ENCODE measurements at places on chromosomes 5 and 9.

- no peaks in the 10 kb centered on the region for H3K4me1 ChIP-seq
- no peak overlapping the region for H3K4me3 ChIP-seq
- no peak for DNase-seq
These were observed 102.9 kb downstream of the ISL1 start for GRCh38 chr5:51486158-51486557.

DNA sequence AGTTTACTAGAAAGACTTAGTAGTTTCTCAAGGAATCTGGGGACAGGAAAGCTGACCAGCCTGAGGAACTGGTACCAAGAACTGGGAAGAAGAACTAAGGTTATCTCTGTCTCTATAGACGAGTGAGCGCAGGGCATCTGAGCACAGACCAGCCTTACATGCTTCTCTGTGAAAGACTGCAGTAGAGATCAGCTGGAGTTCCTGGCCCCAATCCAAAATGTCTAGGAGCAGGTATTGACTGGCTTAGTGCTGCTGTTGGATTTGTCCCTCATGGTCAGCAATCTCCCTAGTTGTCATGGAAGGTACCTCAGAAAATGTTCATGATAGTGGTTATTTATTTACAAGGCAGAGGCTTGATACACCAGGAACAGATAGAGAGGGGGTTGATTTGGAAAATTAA, 13.3 kb downstream of the NUP214 start:
- H3K36me3 ChIP-seq: peaks cover 50% of the 10 kb centered on the region
- DNase-seq: no peak
- H3K27me3 ChIP-seq: no peaks in the 10 kb centered on the region
- no peak overlapping the region for H3K4me3 ChIP-seq

DNA sequence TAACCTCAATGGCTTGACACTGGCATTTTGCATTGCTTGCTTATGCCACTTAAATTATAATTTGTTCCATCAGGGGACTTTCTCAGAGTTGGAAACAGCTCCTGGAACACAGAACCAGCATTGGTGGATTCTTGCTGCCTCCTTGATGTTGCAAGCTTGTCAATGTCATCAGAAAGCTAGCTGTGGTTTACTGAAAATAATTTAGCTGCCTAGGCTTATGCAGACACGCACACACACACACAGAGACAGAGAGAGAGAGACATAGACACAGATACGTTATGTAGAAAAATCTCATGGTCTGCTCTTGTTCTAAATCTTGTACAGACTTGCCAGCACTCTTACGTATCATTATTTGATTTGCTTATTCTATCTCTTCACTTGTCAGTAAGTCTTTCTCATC, 78.0 kb downstream of the HMHB1 start:
- H3K27me3 ChIP-seq: peaks cover 2% of the 10 kb centered on the region
- no peak overlapping the region for H3K4me3 ChIP-seq
- no peaks in the 10 kb centered on the region for H3K36me3 ChIP-seq
- H3K4me1 ChIP-seq: no peaks in the 10 kb centered on the region
- no peak overlapping the region for H3K27ac ChIP-seq
- no peak for DNase-seq

GRCh38 chr9:89604729-89605464, at the start of gene GADD45G:
TSS of gene GADD45G (plus strand) at chr9:89605012. CDS start at chr9:89605122, 110 bp downstream.
- DNase-seq: peak; percentile 94
- no peaks in the 10 kb centered on the region for H3K36me3 ChIP-seq
- peaks cover 3% of the 10 kb centered on the region for H3K27me3 ChIP-seq
- H3K4me3 ChIP-seq: peak within 1 kb of the TSS; percentile 84
- H3K27ac ChIP-seq: peak within 1 kb of the TSS; percentile 76
- H3K4me1 ChIP-seq: peaks cover 23% of the 10 kb centered on the region

- no peak for DNase-seq
- H3K4me1 ChIP-seq: no peaks in the 10 kb centered on the region
- no peaks in the 10 kb centered on the region for H3K36me3 ChIP-seq
- H3K27me3 ChIP-seq: peaks cover 14% of the 10 kb centered on the region
- H3K4me3 ChIP-seq: no peak overlapping the region
- H3K27ac ChIP-seq: no peak overlapping the region
These were observed 156.4 kb downstream of the GABBR2 start for GRCh38 chr9:98552331-98552730.

- H3K27me3 ChIP-seq: no peaks in the 10 kb centered on the region
- H3K27ac ChIP-seq: no peak overlapping the region
- no peak overlapping the region for H3K4me3 ChIP-seq
- H3K4me1 ChIP-seq: peaks cover 37% of the 10 kb centered on the region
These were observed 43.2 kb downstream of the PSMB7 start for GRCh38 chr9:124372038-124372437.

- H3K4me3 ChIP-seq: no peak overlapping the region
- H3K27me3 ChIP-seq: peaks cover 3% of the 10 kb centered on the region
- no peak overlapping the region for H3K27ac ChIP-seq
- no peaks in the 10 kb centered on the region for H3K4me1 ChIP-seq
- DNase-seq: no peak
These were observed 70.0 kb downstream of the GRIN3A start for GRCh38 chr9:101668421-101668820.

DNA sequence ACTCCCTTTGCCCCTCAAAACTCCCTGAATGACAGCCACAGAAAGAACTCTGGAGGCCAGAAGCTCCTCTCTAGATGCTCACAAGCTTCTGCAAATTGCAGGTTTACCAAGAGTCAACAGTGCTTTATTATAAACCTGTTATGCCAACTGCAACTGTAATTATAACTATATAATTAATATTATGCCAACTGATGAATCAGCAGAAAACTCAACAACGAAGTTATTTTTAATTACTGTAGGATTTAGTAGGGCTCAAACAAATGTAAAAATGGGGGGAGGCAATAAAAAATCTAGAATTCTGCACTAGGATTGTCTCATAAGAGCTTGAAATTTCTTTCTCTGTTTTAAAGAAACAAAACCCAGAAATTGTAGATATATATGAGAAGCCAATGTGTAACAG, 37.0 kb upstream of the OR2K2 start:
- H3K4me3 ChIP-seq: no peak overlapping the region
- no peaks in the 10 kb centered on the region for H3K4me1 ChIP-seq
- no peaks in the 10 kb centered on the region for H3K27me3 ChIP-seq
- H3K36me3 ChIP-seq: peaks cover 69% of the 10 kb centered on the region

- peaks cover 17% of the 10 kb centered on the region for H3K4me1 ChIP-seq
- peak; percentile 86 for DNase-seq
- peaks cover 14% of the 10 kb centered on the region for H3K36me3 ChIP-seq
- H3K27ac ChIP-seq: peak overlapping the region; percentile 97
- no peaks in the 10 kb centered on the region for H3K27me3 ChIP-seq
These were observed 99.0 kb downstream of the GTF3C4 start for GRCh38 chr9:132768932-132769905.

- DNase-seq: no peak
- H3K27ac ChIP-seq: no peak overlapping the region
- no peaks in the 10 kb centered on the region for H3K4me1 ChIP-seq
These were observed 111.0 kb upstream of the SLIT3 start for GRCh38 chr5:169411786-169412430.

DNA sequence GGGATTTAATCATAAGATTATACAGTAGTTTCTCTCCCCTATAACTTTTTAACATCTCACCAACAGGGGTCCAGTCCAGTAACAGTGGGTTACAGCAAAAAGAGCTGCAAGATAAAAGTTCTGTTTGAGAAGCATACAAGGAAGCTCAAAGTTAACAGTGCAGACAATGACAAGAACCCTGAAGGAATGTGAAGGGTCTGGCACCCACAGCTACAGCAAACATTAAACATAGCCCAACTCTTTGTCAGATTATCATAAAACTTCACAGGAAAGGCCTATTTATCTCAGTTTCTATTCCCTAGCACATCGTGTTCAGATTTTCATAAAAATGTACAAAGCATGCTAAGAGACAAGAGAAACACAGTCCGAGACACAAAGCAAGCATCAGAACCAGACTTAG, 309.4 kb downstream of the DIRAS2 start:
- H3K4me3 ChIP-seq: no peak overlapping the region
- no peak for DNase-seq
- no peaks in the 10 kb centered on the region for H3K4me1 ChIP-seq
- H3K27ac ChIP-seq: no peak overlapping the region
- H3K27me3 ChIP-seq: peaks cover 27% of the 10 kb centered on the region

GRCh38 chr9:28014212-28014611, 440.9 kb upstream of the C9orf72 start:
- H3K4me3 ChIP-seq: no peak overlapping the region
- no peaks in the 10 kb centered on the region for H3K4me1 ChIP-seq
- H3K27me3 ChIP-seq: no peaks in the 10 kb centered on the region
- DNase-seq: no peak
- H3K27ac ChIP-seq: no peak overlapping the region

DNA sequence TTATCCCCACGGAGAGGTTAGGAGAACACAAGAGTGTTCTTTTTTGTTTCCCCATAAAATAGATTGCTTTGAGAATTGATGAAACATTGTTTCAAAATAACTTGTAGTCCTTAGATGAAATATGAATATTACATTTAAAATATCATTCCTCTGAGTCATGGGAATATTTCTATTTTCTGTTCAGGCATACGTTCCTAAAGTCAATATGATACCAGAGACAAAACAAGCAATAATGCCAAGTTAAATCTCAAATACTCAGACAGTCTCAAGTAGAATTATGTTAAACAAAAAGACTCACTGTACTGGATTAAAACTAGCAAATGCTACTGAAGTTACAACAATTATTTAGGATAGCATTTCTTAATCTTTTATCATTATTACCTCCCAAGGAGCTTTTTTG, 111.7 kb upstream of the C6 start:
- H3K27ac ChIP-seq: no peak overlapping the region
- no peak for DNase-seq
- H3K4me3 ChIP-seq: no peak overlapping the region
- no peaks in the 10 kb centered on the region for H3K4me1 ChIP-seq

DNA sequence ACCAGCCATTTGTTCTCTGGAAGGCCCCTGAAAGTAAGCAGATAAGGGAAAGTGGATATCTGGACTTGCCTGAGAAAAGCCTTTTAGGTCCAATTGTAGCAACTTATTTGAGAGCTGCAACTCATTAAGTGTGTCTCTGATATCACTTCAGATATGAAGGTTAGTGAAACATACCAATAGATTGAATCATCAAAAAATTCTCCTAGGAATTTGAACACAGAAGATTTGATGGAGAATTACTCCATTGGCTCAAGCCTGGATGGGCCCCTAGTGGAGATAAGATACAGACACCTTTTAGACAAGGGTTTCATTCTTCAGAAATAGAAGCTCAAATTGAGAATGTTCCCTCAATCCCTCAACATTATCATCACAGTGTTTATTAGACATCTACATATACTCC, 356.7 kb downstream of the NDUFS4 start:
- no peaks in the 10 kb centered on the region for H3K36me3 ChIP-seq
- DNase-seq: no peak
- H3K4me3 ChIP-seq: no peak overlapping the region
- no peak overlapping the region for H3K27ac ChIP-seq

- no peak for DNase-seq
- peak overlapping the region; percentile 74 for H3K4me3 ChIP-seq
These were observed 14.0 kb upstream of the GLRX start for GRCh38 chr5:95836544-95836943.

GRCh38 chr5:171586436-171586835, 167.0 kb downstream of the FGF18 start:
- no peak for DNase-seq
- H3K4me3 ChIP-seq: no peak overlapping the region
- no peaks in the 10 kb centered on the region for H3K4me1 ChIP-seq
- peaks cover 4% of the 10 kb centered on the region for H3K27me3 ChIP-seq
- no peak overlapping the region for H3K27ac ChIP-seq

DNA sequence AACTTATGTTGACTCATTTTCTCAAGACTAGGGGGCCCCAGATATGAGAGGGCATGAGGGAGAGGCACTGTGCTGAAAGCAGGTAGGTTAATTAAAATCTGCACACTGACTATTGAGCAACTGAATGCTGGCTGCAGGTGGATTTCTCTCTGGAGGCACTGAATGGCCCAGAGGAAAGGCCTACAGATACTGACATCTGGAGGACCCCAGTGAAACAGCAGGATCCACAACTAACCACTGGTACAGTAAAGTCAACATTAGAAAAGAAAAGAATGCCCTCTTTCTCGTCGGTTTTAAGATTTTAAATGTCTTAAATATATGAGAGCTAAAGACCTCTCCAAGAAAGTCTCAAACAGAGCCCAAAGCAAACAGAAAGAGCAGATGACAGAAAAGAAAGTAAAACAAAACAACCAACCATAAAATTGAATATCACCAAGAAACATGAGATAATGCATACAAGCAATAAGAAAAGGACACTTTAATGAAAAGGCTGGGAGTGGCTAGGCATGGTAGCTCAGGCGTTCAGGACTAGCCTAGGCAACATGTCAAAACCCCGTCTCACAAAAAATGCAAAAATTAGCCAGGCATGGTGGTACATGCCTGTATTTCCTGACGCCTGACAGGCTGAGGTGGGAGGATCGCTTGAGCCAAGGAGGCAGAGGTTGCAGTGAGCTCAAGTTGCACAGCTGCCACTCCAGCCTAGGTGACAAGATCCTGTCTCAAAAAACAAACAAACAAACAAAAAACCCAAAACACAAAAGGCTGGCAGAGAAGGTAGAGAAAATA, 43.3 kb downstream of the PUM3 start:
- no peak overlapping the region for H3K27ac ChIP-seq
- DNase-seq: no peak
- no peaks in the 10 kb centered on the region for H3K27me3 ChIP-seq

- no peaks in the 10 kb centered on the region for H3K27me3 ChIP-seq
- no peaks in the 10 kb centered on the region for H3K4me1 ChIP-seq
- DNase-seq: peak; percentile 13
These were observed 54.4 kb downstream of the SMIM23 start for GRCh38 chr5:171840066-171840465.

DNA sequence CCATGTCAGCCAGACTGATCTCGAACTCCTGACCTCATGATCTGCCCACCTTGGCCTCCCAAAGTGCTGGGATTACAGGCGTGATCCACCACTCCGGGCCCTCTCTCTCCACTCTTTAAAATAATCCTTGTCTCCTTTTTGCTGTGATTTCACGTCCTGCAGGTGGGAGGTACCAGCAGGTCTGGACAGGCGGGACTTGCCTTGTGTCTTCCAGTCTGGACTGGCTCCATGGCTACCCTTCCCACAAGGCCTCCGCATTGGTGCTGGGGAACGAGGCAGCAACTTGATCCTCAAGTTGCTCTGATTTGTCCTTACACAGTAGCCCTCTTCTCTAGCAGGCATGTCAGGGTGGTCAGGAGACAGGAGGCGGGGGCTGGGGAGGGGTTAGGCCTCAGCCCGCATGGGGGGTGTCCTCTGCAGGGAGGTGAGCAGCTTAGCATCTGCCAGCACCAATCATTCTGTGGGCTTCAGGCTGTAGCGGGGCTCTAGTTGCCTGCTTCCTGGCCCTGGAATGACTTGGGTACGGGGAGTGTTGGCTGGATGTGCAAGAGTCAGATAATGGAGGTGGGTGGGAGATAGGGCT, 54.3 kb downstream of the TENT4A start:
- no peak overlapping the region for H3K4me3 ChIP-seq
- DNase-seq: no peak
